Gastroesophageal sphincter (tissue), 4 donors: ENCODE measurements at places on chromosomes 3 and 15. TPM values are rescaled to one million over a fixed set of nuclear protein-coding genes. Genes with fewer than 3 reads are reported as not detected.

CLEC3B gene
- total RNA-seq = 88.9 TPM

DNA sequence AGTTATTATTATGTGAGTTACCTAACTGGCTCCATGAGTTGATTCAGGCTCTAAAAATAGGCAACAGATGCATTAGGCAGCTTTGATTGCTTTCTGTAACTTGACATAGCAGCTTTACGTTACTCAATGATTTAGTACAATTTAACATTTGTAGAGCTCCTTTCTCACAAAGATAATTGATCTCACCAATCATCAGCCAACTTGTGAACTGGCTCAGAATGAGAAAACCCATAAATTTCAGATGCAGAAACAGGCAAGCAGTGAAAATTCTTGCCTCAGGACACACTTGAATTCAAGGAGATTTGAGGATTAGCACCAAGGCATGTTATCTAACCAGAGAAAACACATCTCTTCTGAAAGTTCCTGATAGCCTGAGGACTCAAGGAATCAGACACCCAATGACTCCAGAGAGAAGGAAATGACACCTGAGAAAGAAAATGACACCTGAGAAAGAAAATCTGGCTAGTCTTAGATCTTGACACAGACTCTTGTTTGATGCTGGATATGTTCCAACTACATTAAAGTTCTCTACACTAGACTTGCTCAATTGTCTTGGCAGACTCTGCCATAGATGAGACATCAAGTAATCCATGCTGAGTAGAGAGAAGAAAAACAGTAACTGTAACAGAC, 315.1 kb upstream of the CBLB start:
- no peak for ATAC-seq

- ATAC-seq = no peak
Observed at GRCh38 chr3:49567406-49567805, 13.1 kb downstream of the BSN start.

- no peak for ATAC-seq
Observed at GRCh38 chr3:27487383-27487782, 3.2 kb upstream of the SLC4A7 start.

DNA sequence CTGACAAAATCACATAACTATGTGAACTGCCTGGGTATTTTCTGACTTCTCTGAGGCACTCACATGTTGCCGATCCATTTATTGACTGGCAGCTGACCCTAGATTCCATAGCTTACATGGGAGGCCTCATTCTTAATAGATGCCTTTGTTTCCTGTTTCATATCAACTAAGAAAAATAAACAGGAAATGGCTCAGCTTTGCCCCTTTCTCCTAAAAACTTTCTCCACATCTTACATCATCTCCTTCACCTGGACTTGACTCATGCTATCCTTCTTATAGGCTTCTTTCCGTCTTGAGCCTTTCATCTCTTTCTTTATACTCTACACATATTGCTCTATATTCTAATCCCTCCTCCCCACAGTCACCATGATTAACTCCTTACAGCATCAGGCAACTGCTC, 38.0 kb downstream of the TXNRD3 start:
- no peak for ATAC-seq

- peak; percentile 92 for ATAC-seq
Observed at GRCh38 chr3:49238274-49239127, 38.5 kb downstream of the C3orf62 start.

GRCh38 chr15:55457401-55458022, 49.2 kb downstream of the PIERCE2 start:
- no peak for ATAC-seq

CLRN1 gene
- not detected for total RNA-seq

DNA sequence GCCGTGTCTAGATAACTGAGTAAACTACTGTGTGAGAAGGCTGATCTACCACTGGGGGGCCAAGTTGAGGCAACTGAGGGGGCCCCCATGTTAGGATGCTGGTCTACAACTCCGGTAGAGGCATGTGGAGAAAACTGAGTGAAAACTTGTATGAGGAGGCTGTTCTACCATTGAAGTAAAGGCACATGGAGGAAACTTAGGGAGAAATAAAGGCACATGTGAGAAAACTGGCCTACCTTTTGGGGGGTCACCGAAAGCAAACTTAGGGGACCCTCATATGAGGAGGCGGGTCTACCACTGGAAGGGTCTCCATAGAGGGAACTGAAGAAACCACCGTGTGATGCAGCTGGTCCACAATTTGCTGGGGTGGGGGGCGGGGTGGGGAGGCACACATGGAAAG, 155.2 kb downstream of the FBLN2 start:
- ATAC-seq = no peak

SLC24A5 gene
- not detected for total RNA-seq

DNA sequence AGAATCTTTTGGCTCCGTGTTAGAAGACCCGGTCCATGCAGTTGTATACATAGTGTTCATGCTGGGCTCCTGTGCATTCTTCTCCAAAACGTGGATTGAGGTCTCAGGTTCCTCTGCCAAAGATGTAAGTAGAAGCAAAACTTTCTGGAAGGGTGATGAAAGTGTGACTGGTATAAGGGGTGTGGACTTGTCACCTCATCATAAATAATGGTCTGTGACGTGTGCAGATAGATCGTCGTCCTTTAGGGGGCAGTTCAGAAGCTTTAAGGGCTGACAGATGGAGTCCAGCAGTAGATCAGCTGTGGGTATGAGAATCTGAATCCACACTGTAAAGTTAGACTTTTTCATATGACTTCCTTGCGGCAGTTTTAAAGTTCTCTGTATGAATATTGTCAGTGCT, 15.3 kb downstream of the SEC61A1 start:
- no peak for ATAC-seq

- ATAC-seq = no peak
Observed at GRCh38 chr3:127444761-127445160, 145.8 kb downstream of the TPRA1 start.

RHOV gene
- total RNA-seq = not detected

IL20RB gene
- 7.3 TPM for total RNA-seq

- no peak for ATAC-seq
Observed at GRCh38 chr3:160330109-160330508, 68.9 kb downstream of the IFT80 start.

GRCh38 chr3:54376939-54377578, 254.7 kb downstream of the CACNA2D3 start:
- no peak for ATAC-seq

ZDHHC23 gene
- total RNA-seq = 1.2 TPM

SENP2 gene
- total RNA-seq = 32.4 TPM

MYH15 gene
- not detected for total RNA-seq

ITGA11 gene
- total RNA-seq = 8.3 TPM

- no peak for ATAC-seq
Observed at GRCh38 chr15:92878593-92879053, 21.5 kb upstream of the CHD2 start.

GRCh38 chr15:77822631-77823230, 190.0 kb upstream of the LINGO1 start:
- ATAC-seq = no peak

LIPC gene
- 0.50 TPM for total RNA-seq

- ATAC-seq = no peak
Observed at GRCh38 chr3:138317687-138318086, 12.0 kb downstream of the NME9 start.

ZNF774 gene
- total RNA-seq = 1.1 TPM

EPHA3 gene
- 17.9 TPM for total RNA-seq

CNTN3 gene
- total RNA-seq = 1.0 TPM

PPP2R3A gene
- total RNA-seq = 24.6 TPM

GRCh38 chr3:171936191-171936841, 93.2 kb downstream of the TMEM212 start:
- peak; percentile 43 for ATAC-seq

KLHL24 gene
- 148 TPM for total RNA-seq

P2RY14 gene
- total RNA-seq = 22.1 TPM

DNA sequence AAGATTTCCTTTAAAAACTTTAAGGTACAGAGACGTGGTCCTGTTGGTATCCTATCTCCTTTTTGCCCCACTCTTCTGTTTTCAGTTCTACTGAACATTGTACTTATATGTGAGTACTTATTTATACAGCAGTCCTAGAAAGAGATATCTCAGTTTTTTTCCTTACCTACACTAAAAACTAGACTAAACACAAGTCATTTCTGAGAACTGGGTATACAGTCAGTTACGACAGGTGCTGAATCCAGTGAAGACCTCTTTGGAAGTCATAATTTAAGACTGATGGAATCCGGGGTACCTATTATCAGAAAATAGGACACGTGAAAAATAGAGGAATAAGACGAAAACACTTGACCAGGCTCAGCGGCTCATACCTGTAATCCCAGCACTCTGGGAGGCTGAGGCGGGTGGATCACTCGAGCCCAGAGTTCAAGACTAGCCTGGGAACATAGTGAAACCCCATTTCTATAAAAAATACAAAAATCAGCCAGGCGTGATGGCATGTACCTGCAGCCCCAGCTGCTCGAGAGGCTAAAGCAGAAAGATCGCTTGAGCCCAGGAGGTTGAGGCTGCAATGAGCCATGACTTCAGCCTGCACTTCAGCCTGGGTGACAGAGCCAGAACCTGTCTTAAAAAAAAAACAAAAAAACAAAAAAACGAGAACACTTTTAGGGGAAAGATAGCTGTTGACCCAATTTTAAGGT, 76.3 kb downstream of the KLHL25 start:
- ATAC-seq = no peak

MAPK6 gene
- total RNA-seq = 17.5 TPM

- no peak for ATAC-seq
Observed at GRCh38 chr3:69770219-69770618, 31.0 kb downstream of the MITF start.

- no peak for ATAC-seq
Observed at GRCh38 chr3:17399586-17399985, 342.8 kb downstream of the TBC1D5 start.

DNA sequence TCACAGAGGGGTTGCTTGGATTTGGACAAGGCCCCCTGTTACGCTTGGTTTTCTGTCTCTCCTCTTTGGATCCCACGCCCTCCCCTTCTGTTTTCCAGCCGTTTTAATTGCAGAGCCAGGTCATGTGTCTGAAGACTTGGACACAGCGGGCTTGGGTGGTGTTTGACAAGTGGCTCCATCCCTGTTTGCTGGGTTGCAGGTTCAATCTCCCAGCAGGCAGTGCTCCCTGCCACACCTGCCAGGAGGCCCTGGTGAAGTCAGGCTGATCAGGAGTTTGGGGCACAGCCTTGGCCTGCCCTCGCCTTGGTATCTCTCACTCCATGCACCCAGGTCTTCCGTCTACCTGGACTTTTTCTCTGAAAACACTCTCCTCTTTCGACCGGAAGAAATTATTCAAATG, 59.0 kb downstream of the PLXNA1 start:
- ATAC-seq = no peak

DNA sequence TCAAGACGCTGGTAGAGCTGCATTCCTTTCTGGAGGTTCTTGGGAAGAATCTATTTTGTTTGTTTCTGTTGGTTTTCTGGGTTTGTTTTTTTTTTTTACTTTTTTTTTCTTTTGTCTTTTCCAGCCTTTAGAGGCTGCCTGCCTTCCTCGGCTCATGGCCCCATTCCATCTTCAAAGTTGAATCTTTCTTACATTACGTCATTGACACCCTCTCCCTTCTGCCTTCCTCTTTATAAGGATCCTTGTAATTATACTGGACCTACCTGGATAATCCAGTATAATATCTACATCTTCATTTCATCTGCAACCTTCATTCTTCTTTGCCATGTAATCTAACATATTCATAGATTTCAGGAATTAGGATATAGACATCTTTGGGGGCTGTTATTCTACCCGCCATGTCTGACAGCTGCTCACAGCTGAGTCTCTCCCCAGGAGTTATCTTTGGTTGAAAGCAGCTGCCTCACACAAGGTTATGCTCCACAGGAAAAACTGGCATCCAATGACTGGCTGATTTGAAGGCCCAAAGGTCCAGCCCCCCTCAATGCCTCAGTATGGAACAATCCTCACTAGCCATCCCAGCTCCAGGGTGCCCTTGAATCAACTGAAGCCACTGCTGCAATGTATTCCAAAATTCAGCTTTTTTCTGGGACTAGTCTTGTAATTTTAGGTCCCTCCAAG, 38.4 kb upstream of the THBS1 start:
- ATAC-seq = no peak

GRCh38 chr3:110878692-110879091, 192.9 kb upstream of the NECTIN3 start:
- ATAC-seq = no peak

DNA sequence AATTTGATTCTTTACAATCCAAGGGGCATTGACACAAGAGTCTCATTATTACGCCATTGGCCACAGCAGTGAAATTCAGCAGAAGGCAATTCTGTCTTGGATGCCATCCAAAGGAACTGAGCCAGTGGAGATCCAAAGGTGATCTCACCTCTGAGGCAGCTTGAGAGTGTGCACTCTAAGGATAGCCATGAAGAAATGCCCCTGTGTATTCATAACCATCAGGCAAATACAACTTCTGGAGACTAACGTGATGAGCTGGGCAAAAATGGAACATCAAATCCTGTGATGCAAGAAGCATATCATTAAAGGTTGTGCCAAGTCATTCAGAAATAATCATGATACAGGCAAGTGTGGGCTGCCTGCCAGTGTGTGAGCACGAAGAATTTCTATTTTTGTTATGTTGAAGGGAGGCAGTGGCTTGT, 41.4 kb downstream of the ROBO2 start:
- ATAC-seq = no peak

DNA sequence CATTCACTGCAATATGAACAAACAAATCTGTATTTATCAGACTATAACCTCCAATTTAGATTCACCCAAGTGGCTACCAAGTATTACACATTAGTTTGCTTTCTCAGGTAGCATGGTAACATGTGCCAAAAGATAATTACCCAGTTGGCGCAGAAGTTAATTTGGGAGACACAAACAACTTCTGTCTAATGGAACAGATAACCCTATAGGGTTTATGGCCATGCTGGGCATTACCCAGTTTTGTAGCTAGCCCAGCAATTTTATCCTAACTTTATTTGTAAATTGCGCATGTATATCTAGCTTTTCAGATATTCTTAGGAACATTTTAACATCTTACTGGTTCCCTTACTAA, 780 bp downstream of the RPL22L1 start:
- ATAC-seq = no peak

DNA sequence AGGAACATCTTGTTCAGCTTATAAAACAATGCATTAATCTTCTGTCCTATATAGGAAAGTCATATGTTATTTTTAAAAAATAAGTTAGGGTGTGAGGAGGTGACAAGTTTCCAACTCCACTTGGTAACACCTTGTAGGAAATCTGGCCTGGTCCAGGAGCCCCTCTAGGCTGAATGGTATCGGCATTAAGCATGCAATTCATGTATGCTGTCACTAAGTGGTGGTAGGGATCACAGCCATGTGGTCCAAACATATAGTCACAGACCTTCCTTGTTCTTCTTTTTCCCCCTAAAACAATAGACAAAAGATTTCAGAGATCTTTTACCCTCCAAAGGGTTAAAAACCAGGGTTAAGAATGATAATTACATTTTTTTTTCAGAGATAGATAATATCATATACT, 4.2 kb upstream of the APBA2 start:
- ATAC-seq = no peak

DNA sequence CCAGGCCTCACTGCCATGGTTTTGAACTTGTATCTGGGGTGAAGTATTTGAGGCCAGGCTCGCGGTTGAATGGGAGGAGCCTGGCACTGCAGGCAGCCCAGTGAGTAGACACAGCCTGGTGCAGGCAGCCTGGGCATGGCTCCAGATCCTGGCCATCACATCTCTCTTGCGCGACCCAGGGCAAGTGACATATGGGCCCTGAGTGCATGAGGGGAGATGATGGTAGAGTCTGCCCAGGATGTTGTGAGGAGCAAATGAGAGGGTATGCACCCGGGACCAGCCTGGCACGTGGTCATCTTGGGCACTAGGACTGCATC, 103.5 kb downstream of the TBC1D2B start:
- ATAC-seq = peak; percentile 46
